CD4-positive, alpha-beta memory T cell (primary cell): ENCODE measurements at places on chromosomes 13 and 19. TPM values are rescaled to one million over a fixed set of nuclear protein-coding genes. Genes with fewer than 3 reads are reported as not detected.

DNA sequence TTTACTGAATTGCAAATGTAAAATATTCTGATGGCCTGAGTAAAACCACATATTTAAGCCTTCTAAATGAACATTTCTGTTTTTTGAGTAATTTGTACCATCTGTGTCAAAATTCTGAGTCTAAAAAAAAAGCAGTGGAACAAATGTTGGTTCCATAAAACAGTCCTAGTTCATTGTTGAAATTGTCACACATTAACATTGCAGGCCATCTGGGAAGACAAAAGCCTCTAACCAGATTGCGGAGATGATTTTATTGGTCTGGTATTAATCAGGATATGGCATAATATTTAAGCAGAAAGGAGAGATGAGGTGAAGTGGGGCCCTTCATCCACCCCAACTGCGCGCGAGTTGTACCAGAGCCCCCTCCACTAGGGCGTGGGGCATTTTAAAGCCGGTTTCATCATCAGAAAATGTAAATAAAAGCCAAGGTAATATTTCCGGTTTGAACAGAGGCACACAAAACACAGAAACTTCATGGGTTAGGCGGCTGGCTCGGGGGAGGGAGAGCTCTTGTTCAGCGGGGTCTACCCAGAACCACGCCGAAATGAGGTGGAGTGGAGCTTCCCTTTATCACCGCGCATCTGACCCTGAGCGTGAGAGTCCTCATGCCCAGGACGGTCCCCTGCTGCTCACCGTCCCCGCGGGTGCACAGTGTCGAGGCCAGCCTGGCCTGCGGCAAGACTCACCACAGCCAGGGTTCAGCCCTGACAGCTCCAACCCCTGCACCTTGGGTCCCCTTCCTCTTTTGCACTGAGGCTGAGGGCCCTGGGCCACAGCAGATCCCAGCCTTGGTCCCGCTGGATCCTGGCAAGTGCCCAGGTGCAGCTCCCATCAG, 169.2 kb downstream of the URI1 start:
- no peak overlapping the region for H3K4me3 ChIP-seq
- no peaks in the 10 kb centered on the region for H3K4me1 ChIP-seq
- no peak for DNase-seq
- H3K27ac ChIP-seq = no peak overlapping the region
- no peaks in the 10 kb centered on the region for H3K27me3 ChIP-seq

GRCh38 chr13:37923236-37923635, 53.7 kb upstream of the TRPC4 start:
- H3K36me3 ChIP-seq = no peaks in the 10 kb centered on the region
- no peak overlapping the region for H3K4me3 ChIP-seq
- no peaks in the 10 kb centered on the region for H3K4me1 ChIP-seq
- no peaks in the 10 kb centered on the region for H3K27me3 ChIP-seq

DNA sequence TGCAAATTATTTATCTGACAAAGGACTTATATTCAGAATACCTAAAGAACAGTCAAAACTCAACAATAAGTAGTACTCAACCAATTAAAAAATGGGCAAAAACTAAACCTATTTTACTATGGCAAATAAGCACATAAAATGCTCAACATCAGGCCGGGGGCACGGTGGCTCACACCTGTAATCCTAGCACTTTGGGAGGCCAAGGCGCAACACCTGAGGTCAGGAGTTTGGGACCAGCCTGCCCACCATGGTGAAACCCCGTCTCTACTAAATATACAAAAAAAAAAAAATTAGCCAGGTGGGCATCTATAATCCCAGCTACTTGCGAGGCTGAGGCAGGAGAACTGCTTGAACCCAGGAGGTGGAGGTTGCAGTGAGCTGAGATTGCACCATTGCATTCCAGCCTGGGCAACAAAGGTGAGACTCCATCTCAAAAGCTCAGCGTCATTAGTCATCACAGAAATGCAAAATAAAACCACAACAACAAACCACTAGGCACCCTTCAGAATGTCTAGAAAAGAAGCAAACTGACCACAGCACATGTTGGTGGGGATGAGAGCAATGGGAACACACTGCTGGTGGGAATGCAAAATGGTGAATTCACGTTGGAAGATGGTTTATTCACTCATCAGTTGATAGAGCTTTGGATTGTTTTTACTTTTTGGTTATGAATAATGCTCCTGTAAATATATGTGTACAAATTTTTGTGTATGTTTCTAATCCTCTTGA, 180.6 kb upstream of the SOX1 start:
- H3K4me1 ChIP-seq = no peaks in the 10 kb centered on the region
- no peaks in the 10 kb centered on the region for H3K36me3 ChIP-seq
- H3K27me3 ChIP-seq = no peaks in the 10 kb centered on the region

Gene MYO1F
- 359 TPM for total RNA-seq

Gene ZNF497
- 2.0 TPM for total RNA-seq

Gene IGSF23
- total RNA-seq = not detected

Gene LRFN3
- total RNA-seq = 15.7 TPM

Gene KLF1
- not detected for total RNA-seq

Gene MBNL2
- total RNA-seq = 33.0 TPM
